ENCODE measurements at places on chromosomes 5 and 9.
A peak's percentile ranks its signal among the peaks of the same experiment; 100 is the strongest.

DNA sequence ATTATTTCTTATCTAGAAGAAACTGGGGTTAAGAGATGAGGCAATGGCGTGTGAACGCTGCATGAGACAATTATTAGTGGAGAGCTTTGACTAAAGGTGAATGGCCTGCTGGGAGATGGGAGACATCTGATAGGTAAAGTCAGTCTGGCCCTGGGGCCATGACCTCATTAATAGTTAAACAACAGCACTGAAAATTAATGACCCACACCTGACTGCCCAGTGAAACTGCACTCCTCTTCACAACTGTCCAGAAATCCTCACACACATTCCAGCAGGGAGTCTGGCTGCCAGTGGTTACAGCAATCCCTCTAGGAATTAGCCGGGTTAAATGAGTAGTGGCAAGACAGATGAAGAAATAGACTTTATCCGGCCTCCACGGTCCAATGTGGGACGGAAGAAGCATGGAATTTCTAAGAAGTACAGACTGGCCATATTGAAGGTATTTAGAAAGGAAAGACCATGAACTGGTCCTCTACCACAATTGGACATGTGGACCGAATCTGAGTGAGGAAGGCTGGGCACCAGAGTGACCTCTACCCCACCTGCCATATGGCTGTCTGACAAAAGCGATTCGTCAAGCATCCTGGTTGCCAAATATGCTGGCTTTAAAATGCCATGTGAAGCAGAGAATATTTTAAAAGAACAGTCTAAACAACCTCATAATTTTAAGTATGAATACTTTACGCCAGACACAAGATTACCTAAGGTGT, 138.4 kb downstream of the EFNA5 start:
- DNase-seq = no peak

DNA sequence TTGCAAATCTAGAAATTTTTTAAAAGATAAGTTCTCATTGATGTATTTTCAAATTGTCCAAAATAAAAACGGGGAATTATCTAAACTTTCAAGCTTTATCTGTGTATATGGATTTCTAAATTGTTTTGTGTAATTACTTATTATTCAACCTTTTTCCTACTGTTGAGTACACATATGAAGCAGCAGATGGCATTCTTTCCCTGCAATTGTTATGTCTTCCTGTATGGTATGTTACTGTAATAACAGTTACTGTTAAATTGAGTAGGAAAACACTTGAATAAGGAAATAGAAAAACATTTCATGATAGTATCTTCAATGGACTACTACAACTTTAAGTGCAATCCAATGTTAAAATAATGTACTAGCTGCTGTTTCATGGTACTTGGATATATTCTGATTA, 124.8 kb downstream of the RANBP17 start:
- no peak for DNase-seq

- no peak for DNase-seq
These were observed 20.4 kb upstream of the CYFIP2 start for GRCh38 chr5:157245476-157245875.

DNA sequence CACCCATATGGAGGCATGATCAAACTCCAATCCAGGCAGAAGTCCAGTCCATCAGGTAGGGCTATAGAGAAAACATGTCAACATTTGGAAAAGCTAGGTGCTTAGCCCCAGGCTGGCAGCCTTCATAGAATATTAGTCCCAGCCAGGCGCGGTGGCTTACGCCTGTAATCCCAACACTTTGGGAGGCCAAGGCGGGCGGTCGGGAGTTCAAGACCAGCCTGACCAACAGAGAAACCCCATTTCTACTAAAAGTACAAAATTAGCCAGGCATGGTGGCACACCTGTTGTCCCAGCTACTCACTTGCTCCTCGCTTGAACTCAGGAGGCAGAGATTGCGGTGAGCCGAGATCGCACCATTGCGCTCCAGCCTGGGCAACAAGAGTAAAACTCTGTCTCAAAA, 285.7 kb downstream of the MARCHF11 start:
- no peak for DNase-seq

DNA sequence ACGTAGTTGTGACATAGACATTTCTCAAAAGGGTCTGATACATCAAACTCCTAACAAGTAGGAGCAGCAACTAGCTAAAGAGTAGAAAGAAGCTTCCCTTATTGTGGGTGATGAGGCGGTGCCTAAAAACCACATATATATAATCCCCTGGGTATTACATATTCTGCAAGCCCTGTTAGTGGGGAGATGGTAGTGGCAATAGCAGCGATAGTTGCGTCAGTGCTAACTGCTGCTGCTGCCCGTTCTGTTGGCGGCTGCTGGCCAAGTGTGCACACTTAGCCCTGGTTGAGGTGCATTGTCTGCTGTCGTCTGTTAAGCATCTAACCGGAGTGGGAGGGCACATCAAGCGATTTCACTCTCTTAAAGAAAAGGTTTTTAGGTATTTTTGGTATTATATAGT, 35.8 kb downstream of the VLDLR start:
- DNase-seq = no peak

- DNase-seq = peak; percentile 11
These were observed 2.6 kb downstream of the CTNNAL1 start for GRCh38 chr9:109010746-109011145.

DNA sequence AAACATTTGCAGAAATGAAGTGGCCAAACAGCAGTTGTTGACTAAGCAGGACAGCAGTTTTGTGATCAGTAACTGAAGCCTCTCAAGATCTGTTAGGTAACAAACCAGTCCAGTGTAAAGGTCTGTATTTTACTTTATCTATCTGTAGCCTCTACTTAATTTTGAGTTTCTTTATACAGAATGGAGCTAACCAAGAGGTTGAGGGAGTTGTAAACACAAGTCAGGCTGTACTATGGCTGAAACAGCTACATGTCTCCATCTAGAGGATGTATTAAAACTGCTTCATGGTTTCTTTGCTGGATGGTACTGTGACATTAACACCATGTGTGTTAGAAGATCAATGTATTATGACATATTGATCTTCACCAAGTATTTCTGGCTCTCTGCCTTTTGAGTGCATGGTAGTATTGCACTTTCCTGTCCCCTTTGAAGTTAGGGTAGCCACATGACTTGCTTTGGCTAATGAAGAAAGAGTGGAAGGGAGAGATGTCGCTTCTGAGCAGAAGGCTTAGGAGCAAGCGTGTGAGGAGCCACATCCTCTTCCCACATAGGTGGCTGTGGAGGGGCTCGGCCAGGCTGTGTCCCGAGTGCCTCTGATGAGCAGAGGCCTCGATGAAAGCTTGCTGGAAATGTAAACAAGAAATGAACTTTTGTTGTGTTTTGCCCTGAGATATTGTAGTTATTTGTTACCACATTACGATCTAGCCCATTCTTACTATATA, 105.6 kb upstream of the PCA3 start:
- peak; percentile 22 for DNase-seq
